Activated CD8-positive, alpha-beta T cell treated with anti-CD3 and anti-CD28 coated beads, Interleukin-2, amount 10 ng/mL, durations not matched to agents 7 days and 5 days (primary cell): ENCODE measurements at places on chromosomes 4 and X. TPM values are rescaled to one million over a fixed set of nuclear protein-coding genes. Genes with fewer than 3 reads are reported as not detected.

TXK gene
- 60.6 TPM for total RNA-seq

CT45A5 gene
- not detected for total RNA-seq

SPON2 gene
- total RNA-seq = 14.9 TPM

EIF1AX gene
- total RNA-seq = 92.4 TPM

CENPVL1 gene
- total RNA-seq = not detected

DSPP gene
- total RNA-seq = not detected

TRAPPC2 gene
- 23.2 TPM for total RNA-seq

DNA sequence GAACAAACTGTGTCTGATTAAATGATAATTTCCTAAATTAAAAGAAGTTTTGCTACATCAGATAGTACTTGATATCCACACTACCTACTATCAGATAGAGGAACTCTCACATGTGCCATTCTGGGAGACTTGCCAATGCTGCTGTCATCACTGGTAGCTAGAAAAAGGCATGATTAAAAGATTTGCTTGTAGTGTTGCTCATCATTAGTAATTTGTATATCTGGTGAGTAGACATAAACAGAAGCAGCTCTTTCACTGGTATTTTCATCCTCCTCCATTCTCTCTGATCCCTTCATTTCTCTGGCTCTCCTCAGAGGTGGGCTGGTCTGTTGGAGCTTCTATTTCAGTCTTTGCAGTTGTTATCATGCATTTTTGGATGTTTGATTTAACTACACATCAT, 56.0 kb downstream of the SPRY1 start:
- DNase-seq = no peak

- DNase-seq = no peak
Observed at GRCh38 chr4:119210775-119211174, 1.7 kb upstream of the USP53 start.

- DNase-seq = no peak
Observed at GRCh38 chr4:107155366-107155765, 119.3 kb upstream of the DKK2 start.

DNA sequence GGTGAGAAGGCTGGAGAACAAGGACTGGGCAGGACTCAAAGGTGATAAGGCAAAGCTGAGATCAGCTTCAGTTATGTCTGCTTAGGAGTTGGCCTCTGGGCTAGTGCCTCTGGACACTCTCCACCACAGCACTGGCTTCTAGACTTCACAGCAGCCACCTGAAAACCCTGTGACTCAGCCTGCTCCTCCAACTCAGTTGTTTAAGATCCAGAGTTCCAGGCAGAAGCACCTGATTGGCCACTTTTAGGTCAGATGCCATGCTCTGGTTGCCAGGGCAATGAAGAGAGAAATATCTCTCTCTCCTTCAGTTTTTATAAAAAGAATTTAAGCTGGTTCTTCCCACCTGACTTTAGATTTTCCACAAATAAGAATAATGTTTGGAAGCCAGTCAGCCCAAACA, 47.9 kb upstream of the BLTP1 start:
- DNase-seq = no peak
